ENCODE measurements at places on chromosomes 3 and 15. TPM values are rescaled to one million over a fixed set of nuclear protein-coding genes. Genes with fewer than 3 reads are reported as not detected.

DNA sequence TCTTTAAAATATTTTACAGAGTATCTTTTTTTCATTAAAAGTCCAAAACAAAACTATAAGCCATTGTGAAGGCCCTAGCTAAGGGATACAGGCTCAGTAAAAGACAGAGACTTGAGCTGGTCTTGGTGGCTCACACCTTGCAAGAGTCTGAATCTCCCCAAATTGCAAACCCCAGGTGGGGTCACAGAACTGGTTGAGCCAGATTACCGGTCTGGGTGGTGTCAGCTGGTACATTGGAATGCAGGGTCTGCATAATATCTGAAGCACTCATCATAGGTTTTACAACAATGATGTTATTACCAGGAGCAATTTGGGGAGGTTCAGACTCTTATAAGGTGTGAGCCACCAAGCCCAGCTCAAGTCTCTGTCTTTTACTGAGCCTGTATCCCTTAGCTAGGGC, 201.2 kb upstream of the ARPP21 start:
- DNase-seq, result no peak
- H3K27me3 ChIP-seq, result no peaks in the 10 kb centered on the region
- H3K27ac ChIP-seq, result no peak overlapping the region
- H3K4me1 ChIP-seq, result no peaks in the 10 kb centered on the region

DNA sequence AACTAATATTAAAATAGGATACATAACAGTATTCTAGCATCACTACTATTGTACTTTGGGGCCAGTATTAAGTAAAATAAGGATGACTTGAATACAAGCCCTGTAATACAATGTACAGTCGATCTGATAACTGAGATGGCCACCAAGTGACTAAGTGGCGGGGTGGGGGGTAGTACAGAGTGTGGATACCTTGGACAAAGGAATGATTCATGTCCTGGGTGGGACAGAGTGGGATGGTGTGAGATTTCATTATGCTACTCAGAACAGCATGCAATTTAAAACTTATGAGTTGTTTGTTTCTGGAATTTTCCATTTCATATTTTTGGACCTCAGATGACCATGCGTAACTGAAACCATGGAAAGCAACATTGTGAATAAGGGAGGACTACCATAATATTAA, 46.0 kb downstream of the SLC7A14 start:
- H3K4me3 ChIP-seq, result no peak overlapping the region
- H3K36me3 ChIP-seq, result no peaks in the 10 kb centered on the region
- H3K27ac ChIP-seq, result no peak overlapping the region
- H3K27me3 ChIP-seq, result peaks cover 14% of the 10 kb centered on the region
- DNase-seq, result no peak

PLSCR5 gene
- total RNA-seq, result not detected

- peak overlapping the region; percentile 11 for H3K4me3 ChIP-seq
- no peaks in the 10 kb centered on the region for H3K36me3 ChIP-seq
- H3K27ac ChIP-seq, result no peak overlapping the region
- DNase-seq, result peak; percentile 75
- H3K27me3 ChIP-seq, result peaks cover 39% of the 10 kb centered on the region
These were observed 288.6 kb downstream of the UACA start for GRCh38 chr15:70474471-70475406.

DNA sequence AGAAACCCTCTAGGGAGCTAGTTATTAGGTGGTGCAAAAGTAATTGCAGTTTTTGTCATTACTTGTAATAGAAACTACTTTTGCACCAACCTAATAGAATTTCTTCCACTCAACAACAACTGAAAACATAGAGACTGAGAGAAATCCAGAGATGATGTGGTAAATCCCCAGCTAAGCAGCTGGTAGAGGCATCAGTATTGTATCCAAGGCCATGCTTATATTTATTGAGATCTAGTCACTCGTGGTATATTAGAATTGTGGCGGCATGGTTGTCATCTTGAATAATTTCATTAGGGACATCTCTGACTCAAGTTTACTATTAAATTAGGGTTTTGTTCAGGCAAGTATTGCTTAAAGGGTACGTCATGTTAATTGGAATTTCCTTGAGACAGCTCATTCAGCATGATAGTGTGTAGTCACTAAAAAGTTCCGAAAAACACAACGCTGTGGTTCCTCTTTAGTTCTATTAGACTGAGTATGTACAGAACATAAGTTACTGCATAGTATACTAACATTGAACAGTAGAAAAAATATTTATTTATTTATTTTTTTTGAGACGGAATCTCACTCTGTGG, 35.3 kb downstream of the PAK2 start:
- H3K27ac ChIP-seq, result peak overlapping the region; percentile 75
- DNase-seq, result no peak
- H3K4me3 ChIP-seq, result no peak overlapping the region

GRCh38 chr15:85609492-85609891, 185.2 kb downstream of the KLHL25 start:
- no peak overlapping the region for H3K4me3 ChIP-seq
- no peak for DNase-seq
- no peak overlapping the region for H3K27ac ChIP-seq
- peaks cover 14% of the 10 kb centered on the region for H3K4me1 ChIP-seq

TMCO5A gene
- not detected for total RNA-seq

DNA sequence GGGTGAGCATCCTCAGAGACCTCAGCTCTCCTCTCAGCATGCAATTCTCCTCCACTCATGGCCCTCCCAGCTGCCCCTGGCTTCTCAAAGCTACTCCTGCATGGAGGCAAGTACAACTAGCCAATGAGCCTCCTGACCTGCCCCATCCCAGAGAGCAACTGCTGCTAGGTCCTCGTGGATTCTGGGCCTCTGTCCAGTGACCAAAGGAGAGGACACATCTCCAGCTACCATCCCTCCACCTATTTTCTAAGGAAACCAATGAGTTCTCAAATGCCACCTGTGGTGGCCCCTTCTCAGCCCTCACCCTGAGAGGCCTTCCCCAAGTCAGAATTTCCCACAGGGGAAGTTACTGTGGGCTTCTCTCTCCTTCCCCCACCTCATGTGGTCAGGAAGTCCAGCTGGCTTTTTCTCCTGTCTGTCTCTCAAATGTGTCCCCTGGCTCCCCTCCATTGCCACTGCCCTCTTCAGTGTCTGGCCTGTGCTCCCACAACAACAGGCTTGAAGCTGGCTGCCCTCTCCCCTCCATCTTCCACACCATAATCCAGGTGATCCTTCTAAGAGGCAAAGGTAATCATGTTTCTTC, 43.0 kb downstream of the LIPC start:
- H3K4me1 ChIP-seq, result peaks cover 65% of the 10 kb centered on the region
- no peak for DNase-seq
- peak overlapping the region; percentile 30 for H3K4me3 ChIP-seq
- H3K27me3 ChIP-seq, result no peaks in the 10 kb centered on the region
- peaks cover 8% of the 10 kb centered on the region for H3K36me3 ChIP-seq

- no peak overlapping the region for H3K27ac ChIP-seq
- H3K27me3 ChIP-seq, result no peaks in the 10 kb centered on the region
- H3K4me1 ChIP-seq, result no peaks in the 10 kb centered on the region
- H3K4me3 ChIP-seq, result no peak overlapping the region
- H3K36me3 ChIP-seq, result peaks cover 23% of the 10 kb centered on the region
These were observed 24.0 kb downstream of the TSEN2 start for GRCh38 chr3:12508291-12508700.

DNA sequence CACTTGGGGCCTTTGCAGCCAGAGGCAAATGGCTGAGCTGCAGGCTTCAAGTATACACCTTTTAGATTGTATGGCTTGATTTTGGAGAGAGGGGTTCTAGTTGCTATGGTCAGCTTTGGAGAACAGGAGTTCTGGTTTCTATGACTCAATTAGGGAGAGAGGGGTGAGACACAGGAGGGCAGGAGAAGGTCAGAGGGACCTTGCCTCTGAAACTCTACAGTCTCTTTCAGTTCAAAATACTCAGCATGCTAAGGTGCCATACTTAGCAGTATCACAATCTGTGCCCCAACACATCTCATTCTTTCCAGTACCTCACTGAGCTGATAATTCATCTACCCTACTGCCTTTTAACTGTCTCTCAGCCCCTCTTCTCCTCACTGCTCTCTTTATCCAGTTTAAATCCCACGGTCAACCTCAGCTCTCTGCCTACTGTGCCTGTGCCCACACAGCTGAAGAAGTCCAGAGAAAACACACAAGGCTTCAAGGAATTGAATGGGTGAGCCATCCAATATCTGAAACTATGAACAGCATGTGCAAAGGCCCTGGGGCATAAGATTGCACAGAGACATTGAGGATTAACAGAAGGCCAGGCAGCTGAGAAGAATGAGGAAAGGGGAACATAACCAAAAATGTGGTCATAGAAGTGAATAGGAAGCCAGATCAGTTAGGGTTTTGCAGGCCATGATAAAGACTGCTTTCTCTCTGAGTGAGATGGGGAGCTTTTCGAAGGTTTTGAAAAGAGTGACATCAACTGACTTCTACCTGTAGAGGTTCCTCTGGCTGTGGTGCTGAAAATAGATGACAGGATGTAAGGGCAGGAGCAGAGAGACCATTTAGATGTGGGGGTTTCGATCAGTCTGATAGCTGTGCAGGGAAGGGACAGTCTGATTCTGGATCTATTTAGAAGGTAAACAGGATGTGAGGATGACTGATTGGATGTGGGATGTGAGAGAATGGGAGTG, 54.5 kb upstream of the C3orf80 start:
- no peak for DNase-seq
- H3K4me1 ChIP-seq, result peaks cover 2% of the 10 kb centered on the region
- H3K36me3 ChIP-seq, result no peaks in the 10 kb centered on the region
- no peak overlapping the region for H3K27ac ChIP-seq
- no peak overlapping the region for H3K4me3 ChIP-seq

DNA sequence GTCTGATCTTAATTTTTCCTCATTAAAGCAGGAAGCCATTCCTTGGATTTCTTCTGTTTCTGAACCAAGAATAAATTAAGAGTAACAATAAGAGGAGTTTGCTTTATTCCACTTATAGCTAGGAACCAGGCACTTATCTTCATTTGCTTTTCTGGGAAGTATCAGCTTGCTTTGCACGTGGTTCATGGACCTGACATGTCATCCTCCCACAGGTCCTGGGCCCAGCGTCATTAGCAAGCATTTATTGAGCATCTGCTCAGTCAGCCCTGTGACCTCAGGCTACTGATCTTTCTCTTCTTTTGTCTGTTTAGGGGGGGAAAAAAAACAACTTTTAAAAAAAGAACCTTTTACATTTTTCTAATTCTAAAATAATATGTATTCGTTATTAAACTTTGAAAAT, 34.7 kb upstream of the CRTC3 start:
- no peak overlapping the region for H3K4me3 ChIP-seq
- H3K27ac ChIP-seq, result no peak overlapping the region
- no peaks in the 10 kb centered on the region for H3K27me3 ChIP-seq

AADACL2 gene
- not detected for total RNA-seq

SLTM gene
- total RNA-seq, result 89.9 TPM

DNA sequence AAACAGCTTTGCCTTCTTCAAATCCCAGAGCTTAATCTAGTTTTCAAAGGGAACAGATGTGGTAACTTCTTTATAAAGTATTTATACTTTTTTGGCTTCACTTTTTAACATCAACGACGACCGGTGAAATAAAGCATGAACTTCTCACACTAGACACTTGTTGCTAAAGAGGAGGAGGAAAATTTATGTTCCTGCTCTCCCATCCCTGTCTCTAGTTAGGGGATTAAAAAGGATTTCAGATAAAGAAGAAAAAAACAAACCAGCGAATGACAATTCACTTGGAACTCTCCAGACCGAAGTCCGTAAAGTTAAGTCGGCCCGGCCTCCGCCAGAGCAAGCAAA, 672 bp downstream of the NEDD4 start:
- H3K27ac ChIP-seq, result peak overlapping the region; percentile 81
- peaks cover 22% of the 10 kb centered on the region for H3K4me1 ChIP-seq

TM2D3 gene
- 38.5 TPM for total RNA-seq

- H3K27ac ChIP-seq, result no peak overlapping the region
- H3K4me1 ChIP-seq, result no peaks in the 10 kb centered on the region
- H3K27me3 ChIP-seq, result peaks cover 4% of the 10 kb centered on the region
- no peak for DNase-seq
- no peak overlapping the region for H3K4me3 ChIP-seq
- no peaks in the 10 kb centered on the region for H3K36me3 ChIP-seq
These were observed 88.9 kb upstream of the FEZF2 start for GRCh38 chr3:62462104-62462762.

MED12L gene
- 2.9 TPM for total RNA-seq

DNA sequence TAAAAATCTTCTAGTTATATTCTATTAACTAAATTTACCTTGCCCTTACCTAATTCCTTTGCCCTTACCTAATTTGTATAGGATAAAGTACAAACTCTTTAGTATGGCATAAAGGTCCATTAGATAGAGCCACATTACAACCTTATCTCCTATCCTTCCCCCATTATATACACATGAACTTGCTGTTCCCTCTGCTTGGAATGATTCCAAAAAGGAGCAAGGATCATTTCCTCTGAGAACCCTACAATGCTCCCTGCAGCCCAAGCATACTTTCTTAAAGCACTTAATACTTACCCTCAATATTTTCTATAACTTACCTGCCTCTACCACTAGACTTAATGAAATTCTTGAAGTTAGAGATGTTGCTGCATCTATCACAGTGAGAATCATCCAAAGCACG, 118.9 kb upstream of the CCDC54 start:
- no peaks in the 10 kb centered on the region for H3K4me1 ChIP-seq
- no peak overlapping the region for H3K27ac ChIP-seq
- no peak overlapping the region for H3K4me3 ChIP-seq
- H3K36me3 ChIP-seq, result no peaks in the 10 kb centered on the region
- H3K27me3 ChIP-seq, result peaks cover 4% of the 10 kb centered on the region

- H3K4me3 ChIP-seq, result no peak overlapping the region
- H3K27ac ChIP-seq, result no peak overlapping the region
- DNase-seq, result peak; percentile 14
- peaks cover 20% of the 10 kb centered on the region for H3K4me1 ChIP-seq
- peaks cover 32% of the 10 kb centered on the region for H3K27me3 ChIP-seq
These were observed 88.7 kb upstream of the EPHB3 start for GRCh38 chr3:184472723-184473428.

DNA sequence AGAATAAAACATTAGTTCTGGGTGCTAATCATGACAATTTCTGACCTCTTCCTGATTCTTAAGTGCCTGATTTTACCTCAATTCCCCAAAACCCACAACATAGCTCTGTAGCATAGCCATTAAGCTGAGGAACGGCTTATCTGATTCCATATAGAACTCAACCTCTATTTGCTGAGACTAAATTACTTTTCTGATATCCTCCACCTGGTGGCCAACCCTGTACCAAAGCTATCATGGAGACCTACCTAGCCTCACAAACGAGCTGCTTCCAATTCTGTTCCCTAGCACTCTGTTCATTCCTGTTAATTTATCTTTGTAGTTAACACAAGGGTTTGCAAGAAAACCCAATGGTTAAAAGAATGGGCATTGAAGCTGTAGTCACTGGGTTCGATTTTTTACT, 245.2 kb downstream of the PLOD2 start:
- no peaks in the 10 kb centered on the region for H3K27me3 ChIP-seq
- no peaks in the 10 kb centered on the region for H3K36me3 ChIP-seq
- DNase-seq, result no peak
- H3K27ac ChIP-seq, result no peak overlapping the region
- H3K4me1 ChIP-seq, result no peaks in the 10 kb centered on the region

SCG5 gene
- 1.2 TPM for total RNA-seq
